Pons (tissue), 1 donor: ENCODE measurements at places on chromosomes 16 and 17.

- no peak for DNase-seq
Measured at GRCh38 chr17:78474614-78475146, 96.2 kb downstream of the PGS1 start.

DNA sequence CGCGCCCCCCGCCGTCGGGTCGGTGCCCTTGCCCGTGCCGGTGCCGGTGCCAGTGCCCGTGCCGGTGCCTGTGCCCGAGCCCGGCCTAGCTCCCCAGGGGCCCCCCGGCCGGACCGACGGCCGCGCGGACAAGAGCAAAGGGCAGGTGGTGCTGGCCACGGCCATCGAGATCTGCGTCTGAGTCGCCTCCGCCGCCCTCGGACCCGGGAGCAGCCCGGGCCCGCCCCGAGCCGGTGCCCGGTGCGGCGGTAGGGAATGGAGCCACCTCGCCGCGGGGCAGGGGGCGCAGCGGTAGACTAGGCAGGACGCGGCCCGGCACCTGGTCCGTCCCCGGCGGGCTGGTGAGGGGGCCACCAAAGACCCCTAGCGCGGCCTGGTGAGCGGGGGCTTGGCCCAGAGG lies 28.4 kb downstream of the SBK1 start:
- no peak for DNase-seq

- DNase-seq = peak; percentile 35
Measured at GRCh38 chr17:9977180-9977575, 72.1 kb upstream of the RCVRN start.

- DNase-seq = no peak
Measured at GRCh38 chr16:10178080-10178479, 4.1 kb downstream of the GRIN2A start.

- DNase-seq = no peak
Measured at GRCh38 chr16:27245276-27246172, 23.0 kb downstream of the NSMCE1 start.

DNA sequence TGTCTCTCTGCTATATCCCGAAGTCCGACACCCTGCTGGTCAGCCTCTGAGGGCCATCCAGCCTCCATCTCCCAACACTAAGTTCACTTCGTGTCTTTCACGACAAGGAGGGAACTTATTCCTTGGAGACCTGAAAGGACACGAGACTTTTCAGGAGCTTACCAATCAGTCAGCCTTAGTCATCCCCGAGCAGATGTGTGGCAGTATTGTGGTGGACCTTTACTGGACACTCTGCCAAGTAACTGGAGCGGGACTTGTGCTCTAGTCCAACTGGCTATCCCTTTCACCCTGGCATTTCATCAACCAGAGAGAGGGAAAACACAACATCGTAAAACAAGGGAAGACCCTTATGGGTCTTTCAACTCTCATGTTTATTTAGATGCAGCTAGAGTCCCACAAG lies 87.1 kb downstream of the EMP2 start:
- no peak for DNase-seq

GRCh38 chr16:27291722-27292240 lies 22.0 kb upstream of the IL4R start:
- no peak for DNase-seq

DNA sequence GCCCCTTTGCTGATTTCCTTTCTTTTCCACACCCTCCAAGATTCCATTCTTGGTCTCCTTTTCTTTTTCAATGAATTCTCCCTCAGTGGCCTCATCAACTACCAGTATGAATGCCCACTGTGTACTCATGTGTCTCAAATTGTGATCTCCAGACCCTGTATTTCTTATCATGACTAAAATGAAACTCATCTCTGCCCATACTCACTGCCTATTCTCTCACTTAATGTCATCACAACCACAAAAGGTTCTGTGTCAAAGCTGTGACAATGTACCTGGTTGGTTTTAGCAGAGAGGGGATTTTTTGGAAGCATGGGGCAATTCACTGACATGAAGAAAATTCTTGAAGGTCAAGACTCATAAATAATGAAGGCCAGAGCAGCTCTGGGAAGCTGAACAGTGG lies 11.5 kb upstream of the TBX4 start:
- no peak for DNase-seq

DNA sequence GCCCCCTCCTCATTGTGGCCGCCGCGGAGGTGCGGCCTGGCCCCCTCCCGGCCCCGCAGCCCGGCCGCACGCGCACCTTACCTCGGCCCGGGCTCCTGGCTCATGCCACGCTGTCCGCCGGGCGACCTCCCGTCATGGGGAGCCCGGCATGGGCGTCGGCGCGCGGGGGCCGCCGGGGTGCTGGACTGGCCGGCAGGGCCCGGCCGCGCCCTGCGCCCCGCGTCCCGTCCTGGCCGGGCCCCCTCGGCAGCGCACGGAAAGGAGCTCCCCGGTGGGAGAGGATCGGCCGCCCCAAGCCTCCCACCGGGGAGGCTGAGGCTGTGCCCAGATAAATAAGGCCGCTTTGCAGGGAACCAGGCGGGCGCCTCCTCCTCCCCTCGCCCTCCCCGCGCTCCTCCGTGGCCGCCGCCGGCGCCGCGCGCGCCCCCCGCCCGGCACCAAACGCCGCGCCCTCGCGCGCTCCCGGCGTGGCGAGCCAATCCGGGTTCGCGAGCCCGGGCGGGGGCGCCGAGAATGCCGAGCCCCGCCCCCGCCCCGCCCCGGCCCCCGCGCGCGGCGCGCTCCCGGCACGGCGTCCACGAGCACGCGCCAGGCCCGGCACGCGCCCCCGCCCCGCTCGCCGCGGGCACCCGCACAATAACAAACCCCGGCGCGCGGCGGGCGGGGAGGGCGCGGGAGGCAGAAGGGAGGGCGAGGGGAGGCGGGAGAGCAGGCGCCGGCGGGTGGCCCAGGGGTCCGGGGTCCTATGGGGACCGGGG lies at the start of gene FBXL16:
TSS of gene FBXL16 (minus strand) at position 371 of the 758 bp plus-strand sequence. CDS start 8,396 bp downstream, outside the sequence.
- DNase-seq = no peak

- DNase-seq = no peak
Measured at GRCh38 chr17:72175787-72176515, 55.1 kb downstream of the SOX9 start.

DNA sequence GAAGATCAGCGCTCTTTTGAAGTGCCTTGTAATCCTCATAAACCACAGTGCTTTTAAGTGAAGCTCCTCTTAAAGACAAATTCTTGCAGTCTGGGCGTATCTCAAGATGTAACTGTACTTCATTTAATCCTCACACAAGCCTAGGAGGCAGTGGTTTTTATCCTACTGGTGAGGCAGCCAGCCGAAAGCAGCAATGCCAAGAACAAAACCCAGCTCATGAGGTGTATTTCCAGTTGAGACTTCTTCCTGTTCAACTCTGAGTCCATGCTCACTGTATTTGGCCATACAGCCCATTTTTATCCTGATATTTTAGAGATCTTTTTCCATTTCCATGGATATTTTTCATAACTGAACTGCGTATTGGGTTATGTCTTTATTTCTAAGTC lies 13.7 kb downstream of the CTRB2 start:
- DNase-seq = no peak

- no peak for DNase-seq
Measured at GRCh38 chr16:7420079-7420478, 87.4 kb downstream of the RBFOX1 start.

GRCh38 chr16:8649829-8650554 lies 24.4 kb upstream of the ABAT start:
- no peak for DNase-seq

GRCh38 chr17:29764748-29765147 lies 142.0 kb upstream of the CORO6 start:
- no peak for DNase-seq

DNA sequence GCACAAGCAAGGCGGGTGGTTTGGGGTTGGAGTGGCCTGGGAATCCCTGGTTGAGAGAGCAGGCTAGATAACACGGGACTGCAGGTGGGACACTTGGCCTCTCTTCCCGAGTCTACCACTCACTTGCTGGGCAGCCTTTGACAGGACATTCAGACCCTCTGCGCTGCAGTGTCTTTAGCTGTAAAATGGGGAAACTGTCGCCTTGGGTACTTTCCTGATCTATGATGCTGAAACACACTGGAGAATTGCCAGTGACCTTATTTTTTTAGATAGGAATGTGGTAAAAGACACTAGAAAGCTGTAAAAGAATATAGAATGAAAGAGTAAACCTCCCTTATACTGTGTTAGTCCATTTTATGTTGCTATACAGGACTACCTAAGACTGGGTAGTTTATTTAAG lies 30.5 kb downstream of the KSR1 start:
- DNase-seq = no peak

- peak; percentile 32 for DNase-seq
Measured at GRCh38 chr16:64475627-64476351, 646.1 kb downstream of the CDH11 start.

DNA sequence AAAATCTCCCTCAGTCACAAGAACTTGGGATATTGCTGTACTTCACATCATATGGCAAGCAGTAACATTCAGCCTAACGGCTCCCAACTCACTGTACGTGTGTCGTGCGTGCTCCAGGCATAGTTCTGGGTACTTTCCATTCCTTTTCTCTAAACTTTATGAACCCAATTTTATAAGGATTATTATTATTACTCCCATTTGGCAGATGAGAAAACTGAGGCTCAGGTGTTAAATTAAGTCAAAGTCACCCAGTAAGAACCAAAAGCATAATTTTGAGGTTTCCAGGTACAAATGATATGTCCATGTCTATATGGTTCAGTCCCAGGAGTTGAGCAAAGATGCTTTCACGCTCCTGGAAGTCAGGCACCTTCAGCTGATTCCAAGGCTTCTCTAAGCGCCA lies 4.8 kb upstream of the C1QBP start:
- no peak for DNase-seq

DNA sequence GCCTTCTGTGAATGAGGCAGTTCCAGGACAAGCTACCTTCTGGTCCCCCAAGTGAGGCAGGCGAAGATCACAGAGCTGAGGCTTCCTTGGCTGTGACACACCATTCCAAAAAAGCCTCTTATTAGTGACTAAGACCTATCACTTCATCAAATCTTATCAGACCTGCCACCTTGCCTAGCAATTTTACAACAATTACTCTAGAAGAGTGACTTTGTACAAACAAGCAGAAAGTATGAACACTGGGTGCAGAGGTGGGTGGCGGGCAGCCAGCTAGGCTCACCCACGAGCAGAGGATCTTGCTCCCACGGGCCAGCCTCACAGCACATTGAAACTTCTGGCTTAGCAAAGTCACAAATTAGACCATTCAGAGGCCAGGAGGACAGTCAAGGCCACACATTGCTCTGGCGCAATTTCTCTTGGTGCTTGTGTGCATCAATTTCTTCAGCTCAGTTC lies 2.2 kb upstream of the ICAM2 start:
- no peak for DNase-seq

GRCh38 chr16:89720551-89720812 lies 216 bp downstream of the VPS9D1 start:
- no peak for DNase-seq

DNA sequence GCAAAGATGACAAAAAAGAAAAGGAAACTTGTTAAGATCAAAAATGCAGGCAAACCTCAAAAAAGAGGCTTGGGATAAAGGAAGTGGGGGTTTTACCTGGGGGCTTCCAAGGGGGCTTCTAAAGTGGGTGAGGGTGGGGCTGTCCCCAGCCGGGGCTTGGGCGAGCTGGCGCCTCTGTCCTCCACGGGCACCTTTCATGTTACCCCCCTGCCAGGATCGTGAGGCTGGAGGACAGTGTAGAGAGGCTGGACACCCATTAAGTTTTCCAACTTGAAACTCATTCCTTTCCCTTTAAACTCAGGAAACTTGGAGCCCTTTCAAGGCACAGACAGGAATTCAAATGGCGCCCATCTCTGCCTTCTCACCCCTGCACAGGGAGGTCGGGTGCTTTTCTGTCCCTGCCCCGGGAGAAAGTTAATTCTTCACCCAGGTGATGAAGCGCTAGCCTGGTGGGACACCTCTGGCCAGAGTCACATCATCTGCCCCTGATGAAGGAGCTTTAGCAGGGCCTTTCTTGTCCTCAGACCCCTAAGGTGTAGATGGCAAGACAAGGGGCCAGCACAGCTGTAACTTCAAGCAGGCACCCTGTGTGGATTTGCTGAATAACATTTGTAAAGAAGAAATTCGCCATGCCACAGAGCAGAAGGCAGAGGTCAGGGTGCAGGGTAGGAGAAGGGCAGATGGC lies 87.3 kb downstream of the C16orf78 start:
- DNase-seq = no peak

DNA sequence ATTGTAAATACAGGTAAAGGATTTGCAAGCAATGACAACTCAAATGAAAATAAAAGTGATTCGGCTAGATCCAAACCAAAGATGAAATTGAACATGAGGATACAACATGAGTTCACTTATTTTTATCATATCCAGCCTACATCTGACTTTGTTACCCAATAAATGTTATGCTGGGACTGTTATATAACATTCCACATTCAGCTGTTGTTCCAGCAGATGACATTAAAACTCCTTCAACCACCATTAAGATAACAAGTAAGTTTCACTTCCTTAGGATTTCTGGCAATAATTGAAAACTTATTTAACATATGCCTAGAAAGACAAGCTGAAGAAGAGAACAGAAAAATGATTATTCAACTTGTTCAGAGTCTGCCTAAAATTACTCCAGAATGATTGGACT lies 729.4 kb downstream of the CDH11 start:
- no peak for DNase-seq

DNA sequence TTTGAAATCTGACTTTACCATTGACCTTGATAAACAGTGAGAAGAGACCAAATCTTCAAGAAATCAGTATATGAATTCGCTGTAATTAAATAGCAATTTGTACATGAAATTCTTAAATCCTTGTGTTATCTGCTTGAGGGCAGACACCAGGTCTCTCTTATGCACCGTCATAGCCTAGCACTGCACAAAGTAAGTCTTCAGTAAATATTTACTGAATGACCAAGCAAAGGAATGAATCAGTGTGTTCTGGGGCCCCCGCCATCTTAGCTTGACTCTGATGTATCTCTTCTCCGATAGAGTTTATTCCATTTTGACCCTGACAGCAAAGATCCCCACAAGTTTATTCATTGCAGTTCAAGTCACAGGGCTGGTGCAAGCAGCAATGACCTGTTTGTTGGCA lies 328.0 kb downstream of the TMEM114 start:
- no peak for DNase-seq

DNA sequence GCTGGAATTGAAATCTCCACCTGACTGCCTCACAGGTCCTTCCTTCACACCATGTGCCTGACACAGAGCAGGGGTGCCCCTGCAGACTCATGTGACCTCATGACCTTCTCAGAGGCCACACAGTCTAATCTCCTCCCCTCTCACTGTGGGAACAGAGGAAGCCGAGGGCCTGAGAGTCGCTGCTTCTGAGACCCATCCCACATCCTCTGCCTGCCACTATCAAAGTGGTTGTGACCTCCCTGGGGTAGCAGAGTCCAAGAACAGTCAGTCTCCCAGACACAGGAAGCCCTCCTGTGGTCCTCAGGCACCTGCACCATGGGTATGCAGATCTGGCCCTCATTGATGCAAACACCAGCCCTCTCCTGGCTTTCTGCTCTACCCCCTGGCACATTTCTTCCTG lies 78.5 kb downstream of the RAB11FIP4 start:
- no peak for DNase-seq

GRCh38 chr17:37480427-37480826 lies 9.3 kb upstream of the DUSP14 start:
- DNase-seq = no peak
